Germinal center (tissue), 1 donor: ENCODE measurements at places on chromosomes 1 and 21.

DNA sequence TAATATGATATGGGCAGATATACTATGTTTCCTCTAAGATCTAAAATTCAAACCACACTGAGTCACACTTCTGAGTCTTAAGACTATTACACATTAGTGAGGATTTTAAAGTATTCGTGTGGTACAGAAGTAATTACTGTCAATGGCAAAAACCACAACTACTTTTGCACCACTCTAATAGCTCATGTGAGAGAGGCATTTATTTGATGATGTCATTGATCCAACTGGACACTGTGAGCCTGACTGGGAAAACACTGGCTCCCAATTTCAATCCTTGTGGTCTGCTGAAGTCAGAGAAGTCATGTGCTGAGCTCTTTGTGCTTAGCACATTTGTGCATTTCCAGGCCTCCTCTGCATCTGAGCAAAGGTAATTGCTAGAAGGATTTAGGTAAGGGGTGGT, 377.8 kb downstream of the USH2A start:
- DNase-seq = no peak

GRCh38 chr1:109538827-109539555, 681 bp upstream of the GPR61 start:
- DNase-seq = no peak

GRCh38 chr21:45949928-45950739, 31.4 kb upstream of the COL6A1 start:
- no peak for DNase-seq

GRCh38 chr1:112872551-112872962, 83.4 kb downstream of the SLC16A1 start:
- no peak for DNase-seq

DNA sequence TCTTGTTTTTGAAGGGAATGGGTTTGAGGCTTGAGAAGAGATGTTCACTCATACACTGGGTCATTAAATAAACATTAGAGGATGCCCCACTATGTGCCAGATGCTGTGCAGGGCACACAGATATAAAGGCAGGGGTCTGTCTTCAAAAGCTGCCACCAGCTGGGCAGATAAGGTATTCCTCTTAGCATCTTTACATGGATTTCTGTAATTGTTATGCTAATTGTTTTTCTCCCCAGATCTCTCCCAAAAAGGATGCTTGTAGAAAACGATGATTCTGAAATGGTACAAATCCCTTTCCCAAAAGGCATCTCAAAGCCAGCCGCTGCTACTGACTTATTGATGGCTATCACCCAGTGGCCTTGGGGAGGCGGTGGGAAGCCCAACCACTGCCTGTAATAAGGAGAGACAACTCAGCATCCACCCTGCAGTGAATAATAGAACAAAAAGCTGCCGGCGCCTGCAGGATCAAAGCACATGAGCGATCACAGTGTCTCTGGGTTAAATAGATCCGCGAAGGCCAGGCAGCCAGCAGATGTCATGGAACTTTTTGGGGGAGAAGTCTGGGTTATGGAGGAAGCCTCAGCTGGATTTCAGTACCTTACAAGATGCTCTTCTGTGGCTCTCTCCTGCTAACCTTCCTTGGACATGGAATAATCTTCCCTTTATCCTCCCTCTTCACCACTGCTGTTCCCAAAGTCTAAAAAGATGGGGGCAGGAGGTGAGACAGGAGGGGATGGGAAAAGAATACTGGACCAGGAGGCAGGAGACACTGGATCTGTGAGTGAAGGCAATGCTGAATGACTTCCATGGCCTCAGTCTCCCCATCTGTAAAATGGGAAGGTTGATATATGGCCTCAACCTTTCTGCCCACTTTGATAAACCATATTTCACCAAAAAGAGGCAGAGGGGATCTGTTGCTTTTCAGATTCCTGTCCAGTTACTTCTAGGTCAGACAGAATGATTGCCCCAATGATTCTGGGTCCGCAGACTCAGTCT, 54.8 kb upstream of the CD34 start:
- DNase-seq = no peak

- DNase-seq = peak; percentile 51
These were observed 765 bp upstream of the BMP8A start for GRCh38 chr1:39490596-39491145.

- no peak for DNase-seq
These were observed 6.6 kb downstream of the CLIC4 start for GRCh38 chr1:24751833-24752232.

DNA sequence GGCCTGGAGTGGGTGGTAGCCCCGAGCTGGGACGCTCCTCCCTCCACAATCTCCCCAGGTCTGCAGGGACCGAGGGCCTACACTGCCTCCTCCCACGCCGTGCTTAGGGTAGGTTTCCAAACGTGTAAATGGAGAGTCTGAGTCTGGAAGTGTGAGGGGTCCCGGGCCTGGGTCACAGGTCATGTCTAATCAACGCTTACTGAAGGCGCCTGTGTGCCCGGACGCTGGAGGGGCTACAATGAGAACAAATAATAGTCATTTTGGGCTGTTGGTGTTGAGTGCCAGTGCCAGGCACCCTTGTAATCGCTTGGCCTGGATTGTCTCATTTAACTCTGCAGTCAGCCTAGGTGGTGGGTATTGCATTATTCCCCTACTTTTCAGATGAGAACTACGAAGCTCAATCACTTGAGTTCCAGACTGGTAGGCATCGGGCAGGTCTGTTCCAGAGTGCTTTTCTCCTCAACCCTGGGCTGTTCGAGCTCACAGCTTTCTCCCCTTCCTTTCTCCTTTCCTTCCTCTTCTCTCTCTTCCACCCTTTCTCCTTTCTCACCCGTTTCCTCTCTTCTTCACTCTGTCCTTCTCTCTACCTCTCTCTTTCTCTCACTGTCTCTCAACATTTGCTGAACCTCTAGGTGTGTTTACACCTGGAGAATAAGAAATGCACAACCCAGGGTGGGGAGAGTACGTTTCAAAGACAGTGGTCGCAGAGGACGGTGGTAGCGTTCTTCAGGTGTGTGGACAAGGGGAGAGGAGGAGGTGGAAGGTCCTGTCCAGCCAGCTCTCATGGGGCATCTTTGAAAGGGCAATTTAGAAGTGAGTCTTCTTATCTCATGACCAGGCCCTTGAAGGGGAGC, 883 bp downstream of the SLC66A1 start:
- peak; percentile 44 for DNase-seq

GRCh38 chr1:113057006-113057405, 16.0 kb upstream of the LRIG2 start:
- DNase-seq = peak; percentile 21

GRCh38 chr21:17775431-17776126, 43.6 kb downstream of the C21orf91 start:
- DNase-seq = no peak

DNA sequence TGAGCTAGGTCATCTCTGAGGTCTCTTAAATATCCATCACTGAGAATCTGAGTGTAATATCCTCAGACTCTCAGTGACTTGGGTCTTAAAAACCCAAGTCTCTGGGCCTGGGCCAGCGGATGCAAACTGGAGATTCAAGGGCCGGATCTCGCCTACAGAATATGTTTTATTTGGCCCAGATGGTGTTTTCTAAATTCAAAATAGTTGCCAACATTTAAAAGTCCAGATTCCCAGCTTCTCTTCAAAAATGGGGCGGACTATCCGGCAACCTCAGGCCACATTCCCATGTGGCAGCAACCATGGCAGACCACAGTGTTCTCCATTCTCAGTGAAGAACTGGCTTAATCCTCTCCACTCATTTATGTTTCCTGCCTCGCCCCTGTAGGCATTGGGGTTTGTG, 12.7 kb upstream of the HEYL start:
- DNase-seq = no peak

DNA sequence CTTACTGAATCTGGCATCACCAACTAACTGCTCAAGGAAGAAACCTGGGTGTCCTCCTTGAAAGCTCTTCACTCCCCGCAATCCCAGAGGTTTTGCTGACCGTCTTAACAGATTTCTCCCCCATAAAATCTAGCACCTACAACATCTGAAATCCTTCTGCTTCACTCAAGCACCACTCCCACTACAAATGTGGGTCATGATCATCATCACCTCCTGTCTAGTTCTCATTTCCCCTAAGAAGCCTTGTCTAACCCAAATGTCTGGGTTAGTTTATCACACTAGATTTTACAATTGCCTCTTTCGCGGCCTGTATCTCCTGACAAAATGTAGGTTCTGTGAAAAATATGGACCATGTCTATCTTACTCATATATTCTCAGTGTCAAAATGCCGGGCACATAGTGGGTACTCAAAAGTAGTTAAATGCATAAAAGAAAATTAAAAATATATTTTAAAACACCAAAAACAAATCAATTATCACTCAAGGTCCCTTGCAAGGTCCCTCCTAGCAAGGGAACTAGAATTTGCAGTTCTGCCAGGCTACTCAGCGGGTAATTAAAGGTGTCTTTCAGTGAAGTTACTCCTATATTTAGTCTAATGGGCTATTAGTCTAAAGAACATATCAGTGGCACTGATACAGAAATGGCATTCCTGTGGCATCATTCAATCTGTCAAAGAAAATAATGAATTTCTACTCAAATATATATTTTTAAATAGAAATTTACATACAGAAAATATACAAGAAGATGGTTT, 19.6 kb downstream of the C21orf91 start:
- DNase-seq = no peak

- no peak for DNase-seq
These were observed 11.3 kb downstream of the SPATC1L start for GRCh38 chr21:46172863-46173528.

GRCh38 chr21:41170442-41170841, 2.5 kb downstream of the BACE2 start:
- DNase-seq = peak; percentile 57

DNA sequence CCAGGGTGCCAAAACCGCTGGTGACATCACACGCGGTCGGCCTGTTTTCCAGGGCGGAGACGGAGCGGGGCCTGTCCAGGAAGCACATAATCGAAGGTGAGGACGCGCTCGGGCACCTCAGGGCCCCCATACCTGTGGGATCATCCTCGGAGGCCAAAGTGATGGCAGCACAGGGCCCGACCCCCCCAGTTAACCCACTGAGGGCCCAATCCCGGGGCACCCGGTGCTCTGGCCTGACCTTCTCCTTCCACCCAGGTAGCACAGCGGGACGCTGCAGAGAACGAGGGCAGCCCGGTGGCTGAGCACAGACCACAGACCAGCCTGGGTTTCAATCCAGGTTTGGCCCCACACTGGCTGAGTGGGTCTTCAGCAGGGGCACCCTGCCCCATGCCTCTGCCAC, 43.3 kb downstream of the KCNAB2 start:
- DNase-seq = no peak

DNA sequence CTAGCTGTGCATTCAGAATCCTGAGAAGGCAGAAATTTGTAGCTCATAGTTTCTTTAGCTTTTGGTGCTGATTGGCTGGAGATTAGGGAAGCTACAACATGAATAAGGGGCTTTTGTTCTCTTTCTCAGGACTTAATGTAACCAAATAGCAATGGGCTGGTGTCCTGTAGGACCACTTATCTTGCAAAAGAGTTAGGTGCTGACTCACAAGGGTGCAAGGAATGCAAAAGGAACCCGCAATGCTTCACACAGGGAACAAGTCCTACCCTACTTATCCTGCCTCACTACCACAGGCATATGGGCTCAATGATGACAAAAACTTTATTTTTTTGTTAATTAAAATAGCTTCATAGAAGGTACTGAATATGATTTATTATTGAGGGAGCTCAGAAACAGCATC, 541.5 kb downstream of the AMY1C start:
- no peak for DNase-seq

- DNase-seq = no peak
These were observed 22.3 kb downstream of the XCL2 start for GRCh38 chr1:168521401-168522000.

GRCh38 chr1:201098992-201099677, 13.1 kb downstream of the CACNA1S start:
- DNase-seq = no peak

DNA sequence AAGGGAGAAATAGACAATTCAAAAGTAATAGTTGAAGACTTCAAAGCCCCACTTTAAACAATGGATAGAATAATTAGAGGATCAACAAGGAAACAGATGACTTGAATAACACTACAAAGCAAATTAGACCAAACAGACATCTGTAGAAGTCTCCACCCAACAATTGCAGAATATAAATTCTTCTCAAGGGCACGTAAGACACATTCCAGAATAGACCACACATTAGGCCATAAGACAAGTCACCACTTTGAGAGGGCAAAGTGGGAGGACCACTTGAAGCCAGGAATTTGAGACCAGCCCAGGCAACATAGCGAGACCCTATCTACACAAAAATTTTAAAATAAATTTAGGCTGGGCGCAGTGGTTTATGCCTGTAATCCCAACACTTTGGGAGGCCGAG, 20.5 kb upstream of the RNF186 start:
- no peak for DNase-seq

DNA sequence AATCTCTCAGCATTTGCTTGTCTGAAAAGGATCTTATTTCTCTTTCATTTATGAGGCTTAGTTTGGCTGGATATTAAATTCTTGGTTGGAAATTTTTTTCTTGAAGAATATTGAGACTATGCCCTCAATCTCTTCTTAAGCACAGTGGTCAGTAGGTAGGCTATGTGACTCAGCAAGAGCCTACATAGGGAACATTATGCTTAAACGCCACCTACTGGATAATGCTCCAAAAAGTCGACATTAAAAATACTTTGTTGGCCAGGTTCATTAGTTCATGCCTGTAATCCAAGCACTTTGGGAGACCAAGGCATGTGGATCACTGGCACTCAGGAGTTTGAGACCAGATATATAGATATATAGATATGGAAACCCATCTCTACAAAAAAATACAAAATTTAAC, 678.0 kb upstream of the USP24 start:
- no peak for DNase-seq

DNA sequence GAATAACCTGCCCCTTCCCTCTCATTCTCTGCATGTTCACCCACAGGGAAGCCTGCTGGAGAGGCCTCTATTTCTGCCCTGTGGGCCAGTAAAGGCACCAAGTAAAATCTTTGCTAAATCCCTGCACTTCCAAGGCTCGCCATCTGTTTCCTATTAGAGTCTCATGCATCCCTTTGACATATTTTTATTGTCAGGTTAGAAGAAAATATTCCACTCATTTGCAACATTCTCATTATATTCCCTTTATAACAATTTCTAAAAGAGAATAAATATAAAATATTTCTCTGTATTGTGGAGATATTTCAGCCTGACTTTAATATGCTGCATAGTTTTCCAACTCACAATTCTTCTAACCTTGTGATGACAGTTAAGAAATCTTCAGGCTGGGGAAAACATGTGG, 340.4 kb upstream of the VAMP3 start:
- DNase-seq = no peak

GRCh38 chr1:91555821-91556531, 55.3 kb downstream of the CDC7 start:
- no peak for DNase-seq

GRCh38 chr1:227729881-227730629, 5.0 kb downstream of the JMJD4 start:
- peak; percentile 75 for DNase-seq
